ENCODE measurements at places on chromosomes 7 and 10.

GRCh38 chr7:105367458-105367857 is 21.3 kb downstream of the SRPK2 start:
- DNase-seq = no peak

DNA sequence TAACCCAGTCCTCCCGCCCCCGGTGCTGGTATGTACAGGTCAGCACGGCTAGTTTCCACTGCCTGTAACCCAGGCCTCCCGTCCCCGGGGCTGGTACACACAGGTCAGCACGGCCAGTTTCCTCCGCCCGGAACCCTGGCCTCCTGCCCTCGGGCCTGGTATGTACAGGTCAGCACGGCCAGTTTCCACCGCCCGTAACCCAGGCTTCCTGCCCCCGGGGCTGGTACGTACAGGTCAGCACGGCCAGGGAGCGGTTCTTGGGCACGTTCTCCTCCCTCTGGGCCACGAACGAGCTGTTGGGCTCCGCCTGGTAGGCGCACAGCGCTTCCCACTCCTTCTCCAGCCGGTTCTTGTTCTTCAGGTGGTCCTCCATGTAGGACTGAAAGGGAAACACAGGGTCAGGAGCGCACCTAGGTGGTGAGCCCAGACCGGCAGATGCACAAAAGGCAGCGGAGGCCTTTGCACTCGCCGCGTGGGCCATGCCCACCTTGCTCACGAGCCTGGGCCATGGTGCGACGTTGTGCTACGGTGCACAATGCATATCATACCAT is 284.4 kb downstream of the DNAJB6 start:
- no peak for DNase-seq

DNA sequence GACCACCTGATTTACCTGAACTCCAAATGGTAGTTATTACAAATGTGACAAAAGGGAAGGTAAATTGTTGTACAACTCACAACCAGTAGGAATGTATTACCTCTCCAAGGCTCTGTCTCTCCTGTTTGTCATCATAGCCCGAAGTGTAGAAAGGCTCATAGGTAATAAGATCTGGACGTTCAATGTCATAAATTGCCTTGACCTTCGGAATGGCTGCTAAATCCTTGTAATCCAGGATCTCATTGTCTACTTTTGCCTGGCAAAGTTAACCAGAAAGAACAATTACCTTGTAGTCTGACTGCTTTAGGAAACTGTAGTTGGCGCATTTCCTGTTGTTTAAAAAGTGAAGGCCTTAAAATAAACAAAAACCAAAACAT is 68.6 kb upstream of the AFAP1L2 start:
- no peak for DNase-seq

- DNase-seq = no peak
These were observed 20.6 kb downstream of the IMPDH1 start for GRCh38 chr7:128389085-128389617.

- no peak for DNase-seq
These were observed 700 bp downstream of the NIPSNAP2 start for GRCh38 chr7:55965100-55965470.

GRCh38 chr7:143300959-143301935 is 13.1 kb downstream of the CASP2 start:
- no peak for DNase-seq

GRCh38 chr10:29227201-29227600 is 61.7 kb upstream of the LYZL1 start:
- DNase-seq = no peak

DNA sequence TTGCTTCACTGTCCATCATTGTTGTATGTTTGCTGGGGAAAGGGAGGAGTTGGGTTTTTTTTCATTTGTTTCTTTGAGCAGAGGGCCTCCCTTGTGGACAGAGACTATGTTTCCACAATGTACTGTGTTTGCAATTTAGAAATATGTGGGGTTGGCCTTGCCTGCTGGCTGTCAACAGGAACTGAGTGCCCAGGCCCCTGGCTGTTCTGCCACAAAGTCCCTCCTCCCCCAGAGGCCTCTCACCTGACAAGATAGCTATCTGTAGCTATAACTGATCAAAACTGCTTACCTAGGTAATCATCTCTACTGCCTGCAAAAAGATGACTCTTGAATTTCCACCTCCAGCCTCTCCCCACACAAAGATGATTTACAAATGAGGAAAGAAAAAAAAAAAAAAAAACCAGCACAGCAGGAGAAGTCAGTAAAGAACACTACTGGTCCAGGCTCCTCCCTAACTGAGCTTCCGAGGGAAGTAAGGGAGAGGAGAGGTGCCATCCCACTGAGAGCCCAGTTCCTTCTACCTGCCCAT is 121.8 kb downstream of the SGMS1 start:
- no peak for DNase-seq

DNA sequence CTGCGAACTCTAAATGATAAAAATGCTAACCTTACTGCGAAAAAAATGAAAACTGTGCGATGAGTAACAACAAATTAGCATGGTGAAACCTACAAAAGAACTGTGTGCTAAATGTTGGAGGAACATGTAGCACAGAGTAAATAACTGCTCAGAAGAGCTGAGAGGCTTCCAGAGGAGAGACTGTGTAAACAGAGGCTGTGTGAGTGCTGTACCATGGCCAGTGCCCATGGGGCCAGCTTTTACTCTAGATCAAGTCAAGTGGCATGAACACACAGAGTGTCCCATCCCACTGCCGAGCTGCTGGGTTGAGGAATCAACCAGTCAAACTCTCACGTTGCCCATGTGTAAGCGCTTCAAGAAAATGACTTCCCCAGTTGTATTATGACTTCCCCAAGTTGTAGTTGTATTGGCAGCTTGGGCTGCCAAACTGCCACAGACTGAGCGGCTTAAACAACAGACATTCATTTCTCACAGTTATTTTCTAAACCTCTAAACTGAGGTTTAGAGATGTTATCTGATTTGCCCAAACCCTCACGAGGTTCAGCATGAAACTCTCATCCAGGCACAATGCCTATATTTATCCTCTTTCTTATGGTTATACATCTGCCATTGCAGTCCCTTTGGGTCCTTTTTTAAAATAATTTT is 270.7 kb downstream of the ABCA13 start:
- peak; percentile 90 for DNase-seq

GRCh38 chr7:12907774-12908173 is 220.3 kb downstream of the ARL4A start:
- DNase-seq = no peak

DNA sequence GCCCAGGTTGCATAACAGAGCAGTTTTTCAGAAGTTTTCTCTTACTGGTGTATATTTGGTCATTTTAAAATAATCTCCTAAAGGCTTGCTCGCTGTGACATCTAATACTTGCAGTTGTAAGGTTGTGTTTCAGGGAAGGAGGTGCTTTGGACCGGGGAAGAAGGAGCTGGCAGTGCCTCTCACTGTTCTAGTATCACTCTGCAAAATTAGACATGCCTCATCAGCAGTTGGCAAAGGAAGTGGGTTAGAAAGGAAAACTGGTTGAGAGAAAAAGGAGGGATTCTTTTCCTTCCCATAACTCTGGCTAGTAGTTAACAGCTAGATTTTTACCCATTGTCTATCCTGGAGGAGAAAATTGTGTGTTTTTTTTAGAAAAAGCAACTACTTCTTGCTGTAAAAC is 34.8 kb downstream of the CUL1 start:
- no peak for DNase-seq

DNA sequence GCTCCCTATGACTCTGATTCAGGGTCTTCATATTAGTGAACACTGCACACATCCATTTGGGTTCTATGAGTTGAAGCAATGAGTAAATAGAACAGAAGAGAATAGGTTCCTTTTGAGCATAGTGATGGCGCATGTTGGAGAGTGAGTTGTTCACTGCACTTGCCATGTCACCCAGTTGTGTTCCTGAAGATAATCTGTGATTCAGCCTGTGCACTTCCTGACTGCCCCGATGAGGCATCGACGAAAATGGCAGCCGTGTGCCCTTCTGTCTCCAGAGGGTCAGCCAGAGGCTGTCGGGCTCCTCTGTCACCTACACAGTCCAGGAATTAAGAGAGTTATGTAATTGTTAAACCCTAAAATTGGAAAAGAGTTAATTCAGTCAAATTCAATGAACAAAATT is 94.7 kb downstream of the GALNT11 start:
- no peak for DNase-seq

DNA sequence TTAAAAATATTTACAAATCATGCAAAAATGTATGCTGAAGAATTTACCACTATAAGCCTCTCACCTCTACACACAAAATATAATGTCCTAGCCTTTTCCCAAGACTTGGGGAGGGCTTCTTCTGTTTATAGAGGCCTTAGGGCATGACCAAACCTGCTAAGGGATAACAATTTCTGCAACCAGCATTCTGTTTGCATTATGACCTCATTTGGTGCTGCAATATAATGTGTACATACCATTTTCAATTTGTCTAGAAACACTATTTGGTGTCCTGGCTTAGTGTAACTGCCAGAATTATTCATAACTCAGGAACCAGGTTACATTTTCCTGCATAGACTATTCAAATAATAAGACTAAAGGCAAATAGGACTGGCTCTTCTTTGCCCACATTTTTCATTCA is 446.6 kb upstream of the SORCS1 start:
- DNase-seq = peak; percentile 24

GRCh38 chr10:75304741-75305390 is 69.1 kb upstream of the COMTD1 start:
- DNase-seq = no peak

DNA sequence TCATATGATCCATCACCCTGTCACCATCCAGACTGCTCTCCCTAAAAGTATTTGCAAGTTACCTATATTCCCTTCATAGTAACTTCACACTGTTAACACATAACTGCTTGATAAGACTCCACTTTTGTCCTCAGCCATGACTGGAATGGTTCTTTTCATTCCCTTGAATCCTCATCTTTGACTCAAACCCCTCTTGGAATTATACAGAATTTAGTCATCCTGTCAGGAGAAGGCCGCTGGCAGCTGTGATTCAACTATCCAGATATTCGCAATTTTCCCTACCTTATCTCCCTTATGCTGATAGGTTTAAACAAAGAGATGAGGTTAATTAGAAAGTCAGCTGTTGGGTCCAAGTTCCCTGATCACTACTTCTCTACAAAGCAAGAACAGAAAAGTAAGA is 143.0 kb upstream of the HPS1 start:
- no peak for DNase-seq
